ENCODE measurements at places on chromosomes 5 and 9. TPM values are rescaled to one million over a fixed set of nuclear protein-coding genes. Genes with fewer than 3 reads are reported as not detected.

The FAM221B gene
- polyA plus RNA-seq = not detected

The TAF1L gene
- polyA plus RNA-seq = not detected

The ELOVL7 gene
- polyA plus RNA-seq = 4.7 TPM

The SLC6A18 gene
- not detected for polyA plus RNA-seq

The PDE8B gene
- polyA plus RNA-seq = 0.16 TPM

The MEIKIN gene
- polyA plus RNA-seq = not detected

The TMEM215 gene
- polyA plus RNA-seq = not detected

DNA sequence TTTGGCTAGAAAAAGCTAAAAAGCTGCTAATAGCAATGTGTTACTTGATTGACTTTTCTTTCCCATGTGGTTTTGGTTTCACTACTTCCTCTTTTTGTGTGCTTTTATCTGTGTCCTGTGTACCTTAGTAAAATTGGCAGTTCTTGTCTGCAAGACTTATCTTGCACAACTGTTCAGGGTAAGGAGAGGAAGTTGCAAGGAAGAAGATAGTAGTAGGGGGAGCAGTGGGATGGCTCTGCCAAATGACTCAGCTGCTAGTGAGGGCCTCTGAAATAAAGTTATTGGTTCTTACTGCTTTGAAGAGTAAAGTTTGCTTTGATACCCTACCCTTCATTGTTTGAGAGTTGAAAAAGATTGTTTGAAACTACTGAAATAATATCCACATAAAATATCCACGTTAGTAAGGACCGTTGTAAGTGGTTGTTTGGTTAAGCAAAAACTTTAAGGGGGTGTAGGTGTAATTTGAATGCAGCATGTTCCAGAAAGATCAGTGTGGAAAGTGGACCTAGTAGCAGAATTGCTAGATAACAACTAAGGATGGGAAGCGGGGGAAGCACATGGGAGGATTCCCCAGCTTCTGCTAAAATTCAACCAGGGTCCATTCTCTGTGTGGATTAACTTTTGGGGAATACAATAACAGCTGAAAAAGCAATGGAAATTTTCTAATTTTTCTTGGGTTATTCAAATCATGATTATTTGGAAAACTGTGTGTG, 123.5 kb downstream of the SCAMP1 start:
- DNase-seq = no peak

DNA sequence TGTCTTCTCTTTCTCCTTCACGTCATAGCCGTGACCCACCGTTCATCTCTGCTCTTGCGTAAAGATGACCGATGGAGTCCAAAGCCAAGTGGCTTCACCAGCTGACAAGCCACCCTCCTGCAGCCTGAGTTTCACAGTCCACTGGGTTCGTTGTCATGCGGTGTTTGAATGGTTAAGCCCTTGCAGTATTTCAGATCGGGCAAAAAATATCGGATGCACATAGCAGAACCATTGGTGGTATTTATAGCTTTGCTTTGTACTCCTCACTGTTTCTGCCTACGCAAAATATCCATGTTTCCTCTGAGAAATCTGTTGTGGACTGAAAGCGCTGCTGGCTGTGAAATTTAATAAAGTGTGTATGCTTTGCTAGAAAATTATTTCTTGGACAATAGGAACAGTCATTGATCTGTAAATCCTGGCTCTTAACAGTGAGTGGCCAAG, 34.5 kb upstream of the NCS1 start:
- DNase-seq = no peak

DNA sequence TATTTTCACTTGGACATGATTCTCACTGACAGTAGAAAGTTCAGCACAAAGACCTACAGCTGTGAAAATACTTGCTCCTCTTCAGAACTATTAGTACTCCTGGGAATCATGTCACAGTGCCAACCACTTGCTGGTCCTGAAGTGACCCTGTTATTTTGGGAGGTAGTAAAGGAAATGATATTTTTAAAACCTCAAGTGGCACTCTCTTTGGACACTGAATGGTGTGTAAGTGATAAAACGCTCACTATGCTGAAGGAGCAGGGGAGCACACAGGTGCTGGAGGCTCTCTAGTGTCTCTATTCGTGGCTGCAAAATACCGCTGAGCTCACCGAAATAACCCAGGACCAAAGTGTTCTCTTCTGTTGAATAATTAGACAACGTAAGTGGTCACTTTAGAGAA, 76.9 kb upstream of the SPATA31D4 start:
- DNase-seq = no peak

- DNase-seq = no peak
Measured at GRCh38 chr9:13587571-13587970, 308.1 kb upstream of the MPDZ start.

- no peak for DNase-seq
Measured at GRCh38 chr5:121399879-121400278, 451.8 kb upstream of the FTMT start.

DNA sequence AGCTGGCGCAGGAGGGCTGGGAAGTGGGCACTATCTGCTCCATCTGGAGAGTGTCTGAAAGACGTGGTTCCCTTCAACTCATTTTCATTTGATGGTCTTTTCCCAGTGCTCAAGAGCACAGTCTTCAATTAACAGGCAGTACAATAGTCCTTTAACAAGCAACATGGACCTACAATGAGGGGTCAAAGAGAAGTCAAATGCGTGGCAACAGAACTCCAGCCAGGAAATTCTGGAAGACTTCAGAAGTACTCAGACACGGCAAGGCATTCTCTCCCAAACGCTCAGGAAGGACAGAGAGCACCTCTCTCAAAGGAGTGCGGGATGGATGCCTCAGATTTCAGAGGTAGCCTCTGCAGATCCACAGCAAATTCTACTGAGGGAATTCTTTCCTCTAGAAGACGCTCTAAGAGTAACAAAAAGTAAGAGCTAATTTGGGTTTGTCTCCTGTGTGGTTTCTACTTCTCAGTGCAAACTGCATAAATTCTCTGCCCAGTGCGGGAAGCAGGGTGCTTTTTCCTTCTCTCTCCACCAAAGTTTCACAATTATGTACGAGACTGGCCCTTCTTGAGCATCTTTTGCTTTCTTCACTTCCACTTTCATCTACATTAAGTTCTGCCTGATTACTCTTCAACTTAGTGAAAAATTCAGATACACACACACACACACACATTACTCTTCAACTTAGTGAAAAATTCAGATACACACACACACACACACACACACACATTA, 56.4 kb downstream of the LHFPL2 start:
- no peak for DNase-seq

DNA sequence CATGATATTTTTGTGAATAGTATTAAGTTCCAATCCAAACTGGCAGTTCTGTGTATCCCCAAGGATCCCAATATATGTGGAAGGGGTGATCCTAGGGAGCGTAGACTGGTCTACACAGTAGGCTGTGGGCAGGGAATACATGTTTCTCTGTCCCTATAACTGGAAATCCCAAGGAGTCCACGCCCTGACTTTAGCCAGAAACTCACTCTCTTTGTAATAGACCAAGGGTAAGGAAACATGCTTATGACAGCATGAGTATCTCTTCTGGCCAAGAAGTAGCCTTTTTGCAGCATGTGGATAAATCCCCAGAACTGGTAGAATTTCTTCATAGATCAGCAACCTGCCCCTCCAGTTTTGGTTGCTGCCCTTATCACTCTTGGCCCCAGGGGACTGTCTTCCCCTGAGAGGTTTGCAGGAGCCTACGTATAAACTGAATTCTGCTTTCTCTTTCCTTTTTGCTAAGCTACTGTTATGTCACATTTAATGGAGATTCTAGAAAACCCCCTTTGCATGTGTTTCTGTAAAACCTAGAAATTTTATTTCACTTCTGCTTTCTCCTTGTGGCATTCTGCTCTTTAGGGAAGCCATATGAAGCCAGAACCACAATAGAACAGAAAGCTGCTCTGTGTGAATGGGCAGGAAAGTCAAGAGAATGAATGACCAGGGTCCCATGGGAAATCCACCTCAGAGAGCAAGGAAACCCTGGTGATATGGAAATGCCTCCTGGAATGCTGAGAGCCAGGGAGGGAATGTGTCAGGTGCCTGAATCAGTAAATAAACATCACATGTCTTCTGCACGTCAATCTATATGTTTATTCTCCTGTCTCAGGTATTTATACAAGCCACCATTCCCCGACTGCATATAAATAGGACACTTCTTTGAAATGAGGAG, 3.5 kb downstream of the IFNA2 start:
- peak; percentile 36 for DNase-seq

GRCh38 chr5:2266641-2267240, 384.0 kb upstream of the IRX4 start:
- DNase-seq = no peak

GRCh38 chr5:93433422-93433821, 147.6 kb downstream of the NR2F1-AS1 start:
- DNase-seq = no peak

GRCh38 chr9:96484521-96484931, 34.6 kb downstream of the HABP4 start:
- no peak for DNase-seq

DNA sequence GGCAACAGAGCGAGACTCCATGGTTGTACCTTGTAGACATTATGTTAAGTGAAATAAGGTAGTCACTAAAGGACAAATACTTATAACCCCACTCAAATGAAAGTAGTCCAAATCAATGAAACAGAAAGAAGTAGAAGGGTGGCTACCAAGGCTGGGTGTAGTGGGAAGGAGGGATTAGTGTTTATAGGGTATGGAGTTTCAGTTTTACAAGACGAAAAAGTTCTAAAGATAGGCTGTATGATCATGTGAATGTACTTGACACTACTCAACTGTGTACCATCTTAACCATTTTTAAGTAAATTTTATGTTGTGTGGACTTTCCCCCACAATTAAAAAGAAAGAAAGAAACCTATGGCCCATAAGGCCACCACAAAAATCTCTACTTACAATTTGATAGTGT, 32.2 kb downstream of the ALDH7A1 start:
- DNase-seq = no peak

DNA sequence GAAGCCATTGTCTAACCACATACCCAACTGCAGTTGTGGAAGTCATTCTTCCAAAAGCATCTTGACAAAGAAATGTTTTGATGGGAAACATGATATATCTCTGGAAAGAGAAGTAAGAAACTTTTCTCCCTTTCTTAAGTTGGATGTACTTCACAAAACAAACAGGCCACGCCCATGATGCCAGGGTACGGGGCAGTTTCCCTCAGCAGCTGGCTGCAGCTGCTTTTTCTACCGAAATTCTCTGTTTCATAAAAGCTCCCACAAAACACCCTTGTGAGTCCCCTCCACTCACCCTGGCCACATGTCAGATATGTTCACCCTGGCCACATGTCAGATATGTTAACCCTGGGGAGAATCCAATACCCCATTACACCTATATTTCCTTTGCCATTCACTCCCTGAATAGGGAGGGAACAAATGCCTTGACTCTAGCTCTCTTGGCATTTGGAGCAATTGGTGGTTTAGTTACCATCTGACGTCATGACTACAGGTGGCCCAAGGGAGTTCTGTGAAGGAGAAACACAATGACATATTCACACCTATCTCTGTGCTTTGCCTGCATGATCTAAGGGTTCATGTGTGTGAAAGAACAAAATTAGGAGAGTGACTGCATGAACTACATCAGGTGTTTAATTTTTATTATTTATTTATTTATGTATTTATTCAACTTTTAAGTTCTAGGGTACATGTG, 103.0 kb downstream of the AOPEP start:
- no peak for DNase-seq

DNA sequence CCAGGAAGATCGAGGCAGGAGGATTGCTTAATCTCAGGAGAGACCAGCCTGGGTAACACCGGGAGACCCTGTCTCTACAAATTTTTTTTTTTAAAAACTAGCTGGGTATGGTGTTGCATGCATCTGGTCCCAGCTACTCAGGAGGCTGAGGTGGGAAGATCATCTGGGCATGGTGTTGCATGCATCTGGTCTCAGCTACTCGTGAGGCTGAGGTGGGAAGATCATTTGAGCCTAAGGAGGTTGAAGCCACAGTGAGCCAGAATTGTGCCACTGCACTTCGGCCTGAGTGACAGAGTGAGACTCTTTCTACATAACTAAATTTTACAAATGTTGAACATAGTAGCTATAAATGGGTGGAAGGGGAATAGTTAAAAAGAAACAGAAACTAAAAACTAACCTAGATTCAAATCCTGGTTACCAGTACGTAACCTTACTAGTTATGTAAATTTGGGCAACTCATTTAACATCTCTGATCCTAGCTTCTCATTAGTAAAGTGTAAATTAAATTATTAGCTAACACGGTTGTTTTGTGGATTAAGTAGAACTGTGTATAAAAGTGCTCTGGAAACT, 41.7 kb downstream of the TMEM161B start:
- no peak for DNase-seq
